ENCODE measurements at places on chromosomes 2 and 18. TPM values are rescaled to one million over a fixed set of nuclear protein-coding genes. Genes with fewer than 3 reads are reported as not detected.
A peak's percentile ranks its signal among the peaks of the same experiment; 100 is the strongest.

GRCh38 chr18:10928772-10929373 lies 220.5 kb downstream of the PIEZO2 start:
- DNase-seq, result no peak

DNA sequence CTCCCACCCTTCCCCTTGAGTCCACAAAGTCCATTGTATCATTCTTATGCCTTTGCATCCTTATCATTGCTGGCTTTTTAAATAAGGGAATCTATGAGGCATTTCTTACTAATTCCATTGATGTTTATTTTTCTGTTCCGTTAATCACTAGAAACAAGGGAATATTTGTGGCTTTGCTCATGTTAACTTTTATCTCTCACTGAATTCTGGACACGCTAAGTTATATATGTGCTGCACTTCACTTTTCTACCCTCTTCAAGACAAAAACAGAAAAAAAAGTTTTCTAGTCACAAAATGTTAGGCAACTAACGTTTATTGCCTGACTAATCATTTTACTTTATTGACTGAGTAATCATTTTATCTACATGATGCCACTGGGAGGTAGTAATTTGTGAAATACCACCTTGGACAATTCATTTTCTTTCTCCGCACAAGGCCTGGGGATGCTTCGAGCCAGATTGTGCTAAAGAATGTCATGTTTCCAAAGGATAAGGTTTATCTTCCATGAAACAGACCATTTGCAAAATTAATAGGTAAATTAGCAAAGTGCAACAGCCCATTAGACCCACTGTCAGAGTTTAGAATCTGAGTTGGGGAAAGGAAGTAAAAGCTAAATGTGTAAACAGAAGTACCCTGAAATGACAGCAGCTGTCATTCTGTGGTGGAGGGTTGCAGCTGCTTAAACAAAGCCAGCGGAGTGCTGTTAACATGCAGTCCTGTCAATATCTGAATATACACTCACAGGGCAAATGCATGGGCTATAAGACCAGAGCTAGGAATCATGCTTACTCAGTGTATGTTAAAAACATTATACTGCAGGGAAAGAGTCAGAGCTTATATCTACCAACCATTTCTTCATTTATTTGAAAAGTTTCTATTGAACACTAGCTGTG lies 658.7 kb downstream of the CNTNAP5 start:
- DNase-seq, result no peak

GRCh38 chr2:204530464-204530805 lies 14.8 kb upstream of the PARD3B start:
- DNase-seq, result no peak

GRCh38 chr2:226135861-226136548 lies 663.6 kb downstream of the IRS1 start:
- DNase-seq, result no peak

- no peak for DNase-seq
Measured at GRCh38 chr2:100987536-100987935, 14.6 kb upstream of the RPL31 start.

DNA sequence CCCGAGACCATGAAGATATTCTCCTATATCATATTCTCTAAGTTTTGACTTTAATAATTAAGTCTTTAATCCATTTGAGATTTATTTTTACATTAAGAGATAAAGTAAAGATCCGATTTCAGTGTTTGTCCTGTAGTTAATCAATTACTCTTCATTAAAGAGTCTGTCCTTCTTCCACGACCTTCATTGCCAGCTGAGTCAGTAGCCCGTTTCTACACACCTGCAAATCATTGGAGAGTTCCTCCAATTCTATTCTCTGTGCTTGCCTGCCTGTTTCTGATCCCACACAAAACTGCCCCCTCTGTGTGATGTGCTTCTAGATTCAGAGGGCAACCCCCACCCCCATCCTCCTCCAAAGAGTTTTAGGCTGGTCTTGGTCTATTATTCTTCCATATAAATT lies 119.2 kb downstream of the KCNF1 start:
- DNase-seq, result no peak

The CHRND gene
- not detected for total RNA-seq

DNA sequence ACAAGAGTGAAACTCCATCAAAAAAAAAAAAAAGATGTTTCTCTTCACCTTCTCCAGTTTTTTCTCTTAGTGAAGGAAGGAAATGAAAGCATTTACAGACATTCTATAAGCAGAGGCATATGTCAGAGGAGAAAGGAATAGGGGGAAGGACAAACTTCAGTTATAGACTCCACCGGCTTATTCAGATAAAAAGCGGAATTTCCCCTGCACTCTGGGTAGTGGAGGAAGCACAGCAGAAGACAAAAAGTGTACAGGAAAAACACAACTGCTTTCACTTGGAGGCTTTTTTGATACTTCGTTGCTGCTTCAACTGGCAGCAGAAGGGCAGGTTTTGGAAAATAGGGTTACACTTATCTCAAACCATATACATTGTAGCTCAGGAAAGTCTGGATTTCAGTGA lies 3.2 kb upstream of the MGAT4A start:
- no peak for DNase-seq

The CDH7 gene
- total RNA-seq, result not detected

DNA sequence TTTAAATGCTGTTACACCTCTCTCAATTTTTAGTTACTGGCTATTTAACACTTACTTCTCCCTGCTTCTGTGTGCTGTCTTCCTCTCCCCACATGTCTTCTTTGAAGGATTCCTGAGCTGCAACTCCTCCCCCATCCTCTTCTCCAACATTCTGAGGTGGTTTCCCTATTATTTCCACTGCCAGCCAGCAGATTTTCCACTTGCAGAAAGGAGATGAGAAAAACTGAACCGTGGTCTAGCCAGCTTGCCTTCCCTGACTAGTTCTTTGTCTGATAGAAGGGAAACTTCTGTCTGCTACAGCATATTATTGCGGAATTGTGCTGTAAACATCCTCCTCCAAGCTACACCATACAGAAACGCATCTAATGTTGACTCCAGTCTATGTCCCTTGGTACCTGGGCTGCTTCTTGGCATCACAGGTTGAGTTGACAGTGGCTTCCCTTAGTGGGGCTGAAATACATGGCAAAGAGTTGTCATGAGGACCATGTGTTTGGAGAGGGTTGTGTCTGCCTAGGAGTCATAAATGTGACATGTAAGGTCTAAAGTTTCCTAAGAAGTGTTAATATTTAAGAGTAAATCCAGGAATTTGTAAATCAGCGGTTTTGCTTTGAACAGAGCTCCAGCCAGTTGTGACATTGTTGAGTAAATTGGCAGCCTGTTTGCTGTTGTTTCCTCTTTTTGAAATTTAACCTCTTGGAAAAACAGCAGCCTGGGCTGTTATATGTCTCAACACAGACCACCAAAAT lies 68.3 kb upstream of the RND3 start:
- DNase-seq, result no peak

- DNase-seq, result no peak
Measured at GRCh38 chr18:61531182-61531581, 198.0 kb downstream of the CDH20 start.

The TTC32 gene
- 16.1 TPM for total RNA-seq

GRCh38 chr2:127174136-127174535 lies 46.0 kb downstream of the CYP27C1 start:
- no peak for DNase-seq

GRCh38 chr2:190799999-190800398 lies 80.6 kb upstream of the GLS start:
- DNase-seq, result no peak

The ASXL3 gene
- not detected for total RNA-seq

- no peak for DNase-seq
Measured at GRCh38 chr18:74397572-74397971, 59.5 kb downstream of the DIPK1C start.

GRCh38 chr2:50623244-50623643 lies 408.7 kb downstream of the NRXN1 start:
- DNase-seq, result no peak

DNA sequence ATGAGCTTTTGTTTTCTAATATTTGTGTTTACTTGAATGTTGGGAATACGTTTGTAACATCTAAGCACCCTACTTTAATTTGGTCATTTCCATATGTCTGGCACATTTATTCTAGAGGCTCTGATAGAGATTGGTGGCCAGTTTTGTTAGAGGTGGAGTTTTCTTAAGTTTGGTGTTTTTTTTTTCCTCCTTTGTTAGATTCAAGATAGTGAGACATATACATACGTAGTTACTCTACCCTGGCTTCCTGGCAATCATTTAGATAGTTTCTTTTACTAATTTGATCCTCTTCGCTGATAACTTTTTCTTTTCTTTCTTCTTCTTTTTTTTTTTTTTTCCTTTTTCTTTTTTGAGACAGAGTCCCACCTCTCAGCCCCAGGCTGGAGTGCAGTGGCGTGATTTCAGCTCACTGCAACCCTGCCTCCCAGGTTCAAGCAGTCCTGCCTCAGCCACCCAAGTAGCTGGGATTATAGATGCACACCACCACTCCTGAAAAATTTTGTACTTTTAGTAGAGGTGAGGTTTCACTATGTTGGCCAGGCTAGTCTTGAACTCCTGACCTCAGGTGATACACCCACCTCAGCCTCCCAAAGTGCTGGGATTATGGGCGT lies 26.6 kb downstream of the SMCHD1 start:
- no peak for DNase-seq

The SYT4 gene
- not detected for total RNA-seq

The BCS1L gene
- 15.8 TPM for total RNA-seq

The EFR3B gene
- 0.43 TPM for total RNA-seq

DNA sequence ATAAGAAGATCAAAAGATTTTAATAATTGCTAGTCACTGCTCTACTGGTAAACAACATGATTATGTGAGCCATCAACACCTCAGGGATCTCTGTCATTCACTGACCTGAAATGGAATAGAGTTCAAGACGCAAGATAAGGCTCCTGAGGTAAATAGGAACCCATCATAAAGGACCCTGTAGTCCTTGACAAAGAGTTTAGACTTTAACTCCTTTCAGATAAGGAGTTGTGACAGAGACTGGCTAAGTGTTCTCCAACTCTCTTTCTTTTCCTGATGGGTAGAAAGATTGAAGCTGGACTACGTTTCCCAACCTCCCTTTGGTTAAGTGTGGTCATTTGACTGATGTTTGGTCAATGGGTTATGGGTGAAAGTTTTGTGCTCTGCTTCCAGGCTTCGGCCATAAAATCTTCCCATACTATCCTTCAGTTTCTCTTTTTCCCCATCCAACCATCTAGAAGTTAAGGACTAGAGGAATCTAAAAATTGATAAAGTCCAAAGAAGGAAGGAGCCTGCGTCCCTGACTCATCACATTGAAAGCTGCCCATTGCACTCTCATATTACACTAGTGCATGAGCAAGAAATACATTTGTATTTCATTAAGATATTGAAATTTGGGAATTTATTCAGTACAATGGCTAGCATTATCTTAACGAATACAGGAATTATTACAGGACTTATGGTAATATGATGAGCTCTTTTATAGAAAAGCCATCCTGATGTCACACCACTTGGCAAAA lies 293.7 kb upstream of the ACVR2A start:
- DNase-seq, result no peak

GRCh38 chr2:139033300-139033699 lies 253.1 kb upstream of the NXPH2 start:
- DNase-seq, result no peak

The LONRF2 gene
- total RNA-seq, result 0.04 TPM

- no peak for DNase-seq
Measured at GRCh38 chr2:60175290-60175689, 378.2 kb downstream of the BCL11A start.

The BCL11A gene
- total RNA-seq, result 0.25 TPM

The CRACDL gene
- not detected for total RNA-seq

DNA sequence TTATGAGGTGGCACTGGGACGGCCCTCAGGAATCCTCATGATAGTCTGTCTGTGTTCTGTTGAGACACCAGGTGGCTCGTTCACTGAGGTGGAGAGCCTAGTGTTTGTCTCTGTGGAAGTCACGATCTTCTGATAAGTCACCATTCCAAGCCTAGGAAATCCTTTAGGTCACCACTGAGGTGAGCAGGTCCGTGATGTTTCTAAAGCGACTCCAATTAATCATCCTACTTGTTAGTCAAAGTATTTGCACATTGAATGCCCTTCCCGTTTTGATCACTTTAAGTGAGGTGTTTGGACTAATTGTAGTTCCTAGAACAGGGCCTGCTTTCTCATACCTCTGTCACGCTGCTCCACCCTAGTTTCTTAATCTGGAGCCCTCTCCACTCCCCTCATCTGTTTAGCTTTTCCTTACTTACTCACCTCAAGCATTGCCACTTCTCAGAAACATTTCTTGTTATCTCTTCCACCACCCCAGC lies 28.0 kb upstream of the DSG3 start:
- no peak for DNase-seq

The HOXD3 gene
- total RNA-seq, result not detected

DNA sequence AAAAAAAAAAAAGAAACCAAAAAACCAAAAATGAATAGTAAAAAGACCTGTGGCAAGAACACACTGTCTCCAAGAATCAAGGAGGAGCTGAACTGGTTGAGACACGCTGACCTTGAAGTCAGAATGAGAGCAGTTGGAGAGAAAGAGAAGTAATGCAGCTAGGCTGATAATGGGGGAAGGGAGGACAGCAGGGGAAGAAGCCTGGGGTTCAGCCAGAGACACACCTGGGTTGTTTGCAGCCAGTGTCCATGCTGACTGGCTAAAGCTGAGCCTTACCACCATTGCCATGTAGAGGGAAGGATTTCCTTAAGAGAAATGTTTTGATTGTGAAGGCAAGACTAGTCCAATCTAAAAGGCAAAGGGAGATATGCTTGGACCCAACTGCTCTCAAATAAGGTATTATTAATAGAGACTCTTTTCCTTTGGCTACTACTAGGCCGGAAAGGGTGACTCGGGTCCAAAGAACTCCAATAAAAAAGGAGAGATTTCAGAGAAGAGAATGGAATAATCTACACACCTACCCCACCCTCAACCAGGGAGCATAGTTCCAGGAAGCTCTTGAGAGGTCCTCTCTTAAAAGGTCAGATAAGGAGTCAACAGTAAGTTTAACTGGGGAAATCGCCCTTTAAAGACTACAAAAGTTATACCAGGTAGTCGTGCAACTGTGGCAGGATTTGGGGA lies 25.2 kb upstream of the REL start:
- DNase-seq, result no peak

The VWA3B gene
- not detected for total RNA-seq

DNA sequence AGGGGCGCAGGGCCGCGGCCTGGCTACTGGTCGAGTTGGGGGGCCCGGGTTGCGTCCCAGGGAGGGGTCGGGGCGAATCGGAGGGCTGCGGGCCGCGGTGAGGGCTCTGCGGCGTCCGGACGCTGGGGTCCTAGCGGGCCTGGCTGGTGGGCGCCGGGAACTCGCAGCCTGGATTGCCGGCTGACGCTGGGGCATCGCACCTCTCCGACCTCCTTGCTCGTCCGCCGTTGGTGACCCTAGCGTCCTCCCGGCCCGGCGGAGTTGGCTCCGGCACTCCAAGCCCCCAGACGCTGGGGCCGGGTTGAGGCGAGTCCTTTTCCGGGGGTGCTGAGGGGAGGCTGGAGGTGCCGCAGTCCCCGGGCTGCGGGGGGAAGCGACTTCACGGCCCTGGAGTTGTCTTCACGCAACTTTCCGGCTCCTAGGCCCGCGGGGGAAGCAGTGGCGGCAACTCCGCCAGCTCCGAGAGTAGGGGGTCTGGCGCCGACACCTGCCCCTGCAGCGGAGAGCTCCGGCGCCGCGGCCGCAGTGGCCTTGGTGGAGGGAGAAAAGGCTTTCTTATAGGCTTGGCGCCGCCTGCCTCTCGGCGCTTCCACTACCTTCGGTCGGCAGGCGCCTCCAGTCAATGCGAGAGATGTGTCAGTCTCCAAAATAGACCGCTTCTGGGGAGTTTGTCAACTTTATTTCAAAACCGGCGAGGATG lies 70.3 kb downstream of the HAUS1 start:
- DNase-seq, result peak; percentile 70

All from activated naive CD4-positive, alpha-beta T cell treated with anti-CD3 and anti-CD28 coated beads, Interleukin-2, amount 50 U/mL, for 72 hours (primary cell).